ENCODE measurements at places on chromosomes 5 and 9.

DNA sequence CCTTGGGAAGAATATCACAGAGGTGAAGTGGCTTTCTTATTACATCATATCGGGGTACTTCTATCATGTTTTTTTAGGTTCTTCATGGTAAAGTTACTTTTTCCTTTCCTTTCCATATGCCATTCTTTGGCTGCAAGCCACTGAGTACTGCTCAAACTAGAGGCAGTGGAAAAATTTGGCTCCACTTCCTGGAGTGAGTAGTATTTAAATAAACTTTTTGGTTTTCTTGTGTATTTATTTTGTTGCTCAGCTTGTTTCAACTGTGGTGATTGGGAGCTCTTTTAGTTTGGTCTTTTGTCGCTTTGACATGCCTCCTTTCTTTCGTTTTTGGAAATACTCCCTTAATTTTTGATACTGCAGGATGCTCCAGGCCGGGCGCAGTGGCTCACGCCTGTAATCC lies 69.8 kb downstream of the WDR70 start:
- no peak for DNase-seq

DNA sequence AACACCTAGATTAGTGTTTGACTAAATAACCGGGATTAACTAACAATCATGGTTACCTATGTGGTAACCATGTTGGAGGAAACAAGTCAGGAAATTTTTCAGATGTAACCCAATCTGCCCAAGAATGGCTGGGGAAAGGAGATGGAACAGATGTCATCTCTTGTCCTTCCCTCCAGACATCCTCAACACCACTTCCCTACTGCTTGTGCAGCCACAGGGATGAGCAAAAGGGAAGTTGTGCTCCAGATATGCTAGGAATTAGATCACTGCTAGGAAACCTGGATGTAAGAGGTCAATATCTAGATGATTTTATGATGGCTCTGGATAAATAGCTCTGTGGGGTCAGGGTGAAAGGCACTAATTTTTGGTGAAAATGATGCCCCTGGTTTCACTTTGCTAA lies 61.3 kb upstream of the ELL2 start:
- DNase-seq, result no peak

DNA sequence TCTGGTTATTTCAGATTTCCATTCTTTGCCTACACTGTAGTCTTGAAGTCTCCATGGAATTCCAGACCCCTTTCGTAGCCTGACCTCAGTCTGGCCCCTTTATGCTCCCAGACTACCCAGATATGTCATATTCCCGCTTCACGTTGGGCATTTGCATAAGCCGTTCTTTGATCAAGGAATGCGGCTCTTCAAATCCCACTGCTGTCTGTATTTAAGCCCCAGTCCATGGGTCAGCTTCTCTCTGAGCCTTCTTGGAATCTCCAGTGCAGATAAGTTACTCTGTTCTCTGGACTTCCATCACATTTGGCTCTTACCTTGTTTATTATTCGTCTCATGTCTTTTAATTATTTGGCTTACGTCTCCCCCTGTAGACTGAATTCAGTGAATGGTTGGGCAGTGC lies 97.4 kb downstream of the PARP8 start:
- DNase-seq, result no peak

GRCh38 chr9:111839987-111840386 lies 45.2 kb upstream of the SHOC1 start:
- no peak for DNase-seq

DNA sequence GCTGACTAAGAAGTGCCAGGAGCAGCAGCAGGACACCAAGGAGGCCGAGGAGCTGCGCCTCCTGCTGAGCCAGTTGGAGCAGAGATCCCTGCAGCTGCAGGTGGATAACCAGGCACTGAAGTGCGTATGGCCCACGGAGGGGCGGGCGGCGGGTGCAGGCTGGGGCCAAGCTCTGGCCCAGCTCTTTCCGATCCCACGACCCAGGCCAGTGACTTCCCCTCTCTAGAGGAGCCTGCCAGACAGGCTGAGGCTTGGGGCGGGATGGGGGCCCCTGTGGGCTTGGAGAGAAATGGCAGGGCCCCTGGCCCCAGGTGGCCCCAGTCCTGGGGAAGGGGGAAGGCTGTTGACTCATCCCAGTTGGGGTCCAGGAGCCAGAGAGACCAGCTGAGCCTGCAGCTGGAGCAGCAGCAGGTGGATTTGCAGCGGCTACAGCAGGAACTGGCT lies 3.6 kb downstream of the PTRH1 start:
- DNase-seq, result no peak

DNA sequence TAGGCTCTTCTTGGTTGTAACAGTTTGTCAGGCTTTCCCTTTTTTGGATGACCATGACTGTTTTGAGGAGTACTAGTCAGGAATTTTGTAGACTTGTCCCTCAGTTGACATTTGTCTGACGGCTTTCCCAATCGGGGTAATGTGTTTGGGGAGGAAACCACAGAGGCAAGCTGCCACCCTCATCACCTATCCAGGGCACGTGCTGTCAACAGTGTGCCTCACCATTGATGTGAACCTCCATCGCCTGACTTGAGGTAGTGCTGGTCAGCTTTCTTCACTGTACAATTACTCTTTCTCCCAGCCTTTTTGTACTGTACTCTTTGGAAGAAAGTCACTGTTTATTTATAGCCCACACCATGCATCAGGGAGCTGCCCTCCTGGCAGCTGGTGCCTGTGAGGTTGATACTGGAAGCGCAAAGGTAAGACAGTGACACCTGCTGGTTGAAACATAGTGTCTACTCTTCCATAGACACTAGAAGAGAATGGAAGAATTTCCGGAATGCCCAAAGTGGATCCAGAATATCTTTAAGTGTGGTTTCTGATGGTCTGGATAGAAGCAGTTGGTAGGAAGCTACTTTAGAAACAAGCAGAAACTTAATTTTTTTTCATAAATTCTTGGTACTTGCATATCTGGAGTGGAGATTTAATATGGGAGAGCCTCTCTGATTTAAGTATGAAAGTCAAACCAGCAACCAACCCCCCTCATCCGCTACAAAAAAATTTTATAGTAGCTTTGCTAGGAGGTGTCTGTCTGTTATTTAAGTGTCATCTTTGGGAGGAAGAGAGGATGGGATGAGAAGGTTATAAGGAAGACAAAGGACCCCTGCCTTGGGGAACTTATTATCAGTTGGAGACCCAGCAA lies 69.3 kb downstream of the SNX30 start:
- DNase-seq, result peak; percentile 20

GRCh38 chr5:939368-939767 lies 46.7 kb downstream of the TRIP13 start:
- DNase-seq, result no peak

DNA sequence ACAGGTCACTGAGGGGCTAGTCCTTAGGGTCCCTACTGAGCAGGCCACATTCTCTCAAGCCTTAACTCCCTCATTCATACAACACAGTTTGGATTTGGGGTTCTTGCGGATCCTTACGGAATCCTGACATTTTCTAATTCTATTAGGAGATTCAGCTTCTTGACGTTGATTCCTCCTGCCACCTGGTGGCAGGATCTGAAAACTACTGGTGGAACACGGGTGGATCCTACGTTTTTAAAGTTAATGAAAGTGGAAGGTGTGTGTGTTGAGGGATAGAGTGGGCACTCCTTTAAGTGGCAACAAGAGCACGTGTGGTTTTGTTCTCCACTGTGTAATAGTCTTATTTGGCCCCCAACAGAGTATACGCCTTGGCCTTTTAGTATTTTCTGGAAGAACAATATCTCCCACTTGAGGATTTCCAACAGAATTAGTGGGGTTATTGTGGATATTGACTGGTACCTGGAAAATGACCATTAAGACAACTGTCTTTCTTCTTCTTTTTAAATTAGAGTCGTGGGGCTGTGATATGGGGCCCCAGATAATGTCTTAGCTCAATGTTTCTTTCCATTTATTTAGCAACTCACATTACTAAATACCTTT lies 25.2 kb downstream of the SLC28A3 start:
- DNase-seq, result peak; percentile 34

DNA sequence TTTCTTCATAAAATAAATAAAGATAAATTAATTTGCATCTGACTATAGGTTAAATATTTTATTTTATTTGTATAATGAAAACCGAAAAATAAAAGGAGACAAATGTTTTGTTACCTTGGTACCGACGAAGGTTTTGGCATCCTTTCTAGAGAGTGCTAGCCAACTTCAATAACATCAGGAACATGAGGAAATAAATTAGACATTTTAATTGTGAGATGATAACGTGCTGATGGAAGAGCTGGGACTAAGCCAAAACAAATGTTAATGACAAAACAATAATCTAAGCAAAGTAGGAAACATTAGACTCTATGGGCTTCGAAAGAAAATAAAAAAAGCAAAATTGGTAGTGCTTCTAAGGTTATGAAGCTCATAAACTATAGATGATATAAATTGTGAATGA lies 201.0 kb downstream of the IRX2 start:
- no peak for DNase-seq

DNA sequence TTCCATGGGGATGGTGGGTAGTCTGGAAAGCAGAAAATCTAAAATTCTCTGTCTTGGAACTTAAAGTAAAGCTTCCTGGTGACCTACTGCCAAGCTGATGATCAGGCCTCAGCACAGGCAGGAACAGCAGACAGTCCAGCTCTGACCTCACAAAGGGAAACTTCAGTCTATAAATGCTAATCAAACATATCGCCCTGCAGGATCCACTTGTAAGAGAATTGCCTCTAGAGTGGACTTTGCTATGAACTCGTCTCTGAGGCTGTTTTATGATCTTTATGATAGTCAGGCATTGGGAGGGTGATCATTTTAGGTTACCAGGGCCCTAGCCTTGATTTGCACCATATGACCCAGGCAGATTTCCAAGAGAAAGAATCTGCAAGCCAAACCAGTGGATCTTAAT lies 67.6 kb upstream of the SELENOP start:
- no peak for DNase-seq

DNA sequence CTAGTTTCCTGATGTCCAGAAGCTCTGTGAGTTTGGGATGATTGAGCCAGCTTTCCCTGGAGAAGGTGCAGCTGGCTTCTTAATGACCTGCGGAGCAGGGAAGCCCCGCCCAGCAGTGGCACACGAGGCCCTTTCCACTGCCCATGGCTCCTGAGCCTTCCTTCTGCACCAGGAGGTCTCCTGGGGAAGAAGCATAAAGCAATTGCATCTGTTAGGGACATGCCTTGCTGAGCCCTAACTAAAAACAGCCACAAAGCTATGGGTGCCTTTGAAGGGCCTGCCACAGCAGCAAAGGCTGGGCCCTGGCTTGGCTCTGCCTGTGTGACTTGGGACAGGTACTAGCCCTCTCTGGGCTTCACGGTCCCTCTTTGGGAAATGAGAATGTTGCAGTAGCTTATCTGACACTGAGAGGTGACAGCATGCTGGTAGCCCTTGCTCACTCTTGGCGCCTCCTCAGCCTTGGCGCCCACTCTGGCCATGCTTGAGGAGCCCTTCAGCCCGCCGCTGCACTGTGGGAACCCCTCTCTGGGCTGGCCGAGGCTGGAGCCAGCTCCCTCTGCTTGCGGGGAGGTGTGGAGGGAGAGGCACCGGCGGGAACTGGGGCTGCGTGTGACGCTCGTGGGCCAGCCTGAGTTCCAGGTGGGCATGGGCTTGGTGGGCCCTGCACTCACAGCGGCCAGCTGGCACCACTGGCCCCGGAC lies 218.4 kb downstream of the FSTL4 start:
- DNase-seq, result no peak

- no peak for DNase-seq
Observed at GRCh38 chr5:2752821-2753439, 1.5 kb upstream of the IRX2 start.

- no peak for DNase-seq
Observed at GRCh38 chr9:127202461-127203169, 62.0 kb upstream of the GARNL3 start.

DNA sequence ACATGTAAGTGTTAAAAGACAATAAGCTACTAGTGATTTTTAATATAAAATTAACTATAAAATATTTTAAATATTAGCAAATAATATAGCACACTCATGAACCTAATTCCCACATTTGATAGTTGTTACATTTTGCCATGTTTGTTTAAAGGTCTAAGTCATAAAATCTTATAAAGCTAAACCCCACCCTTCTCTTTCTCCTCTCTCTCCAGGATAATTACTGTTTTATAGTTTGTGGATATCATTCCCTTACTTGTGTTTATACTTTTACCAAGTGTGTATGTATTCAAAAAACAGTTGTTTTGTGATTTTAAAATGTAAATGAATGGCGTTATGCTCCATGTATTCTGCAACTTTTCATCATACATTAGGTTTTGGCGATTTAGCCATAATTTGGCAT lies 34.2 kb downstream of the LYRM7 start:
- no peak for DNase-seq

DNA sequence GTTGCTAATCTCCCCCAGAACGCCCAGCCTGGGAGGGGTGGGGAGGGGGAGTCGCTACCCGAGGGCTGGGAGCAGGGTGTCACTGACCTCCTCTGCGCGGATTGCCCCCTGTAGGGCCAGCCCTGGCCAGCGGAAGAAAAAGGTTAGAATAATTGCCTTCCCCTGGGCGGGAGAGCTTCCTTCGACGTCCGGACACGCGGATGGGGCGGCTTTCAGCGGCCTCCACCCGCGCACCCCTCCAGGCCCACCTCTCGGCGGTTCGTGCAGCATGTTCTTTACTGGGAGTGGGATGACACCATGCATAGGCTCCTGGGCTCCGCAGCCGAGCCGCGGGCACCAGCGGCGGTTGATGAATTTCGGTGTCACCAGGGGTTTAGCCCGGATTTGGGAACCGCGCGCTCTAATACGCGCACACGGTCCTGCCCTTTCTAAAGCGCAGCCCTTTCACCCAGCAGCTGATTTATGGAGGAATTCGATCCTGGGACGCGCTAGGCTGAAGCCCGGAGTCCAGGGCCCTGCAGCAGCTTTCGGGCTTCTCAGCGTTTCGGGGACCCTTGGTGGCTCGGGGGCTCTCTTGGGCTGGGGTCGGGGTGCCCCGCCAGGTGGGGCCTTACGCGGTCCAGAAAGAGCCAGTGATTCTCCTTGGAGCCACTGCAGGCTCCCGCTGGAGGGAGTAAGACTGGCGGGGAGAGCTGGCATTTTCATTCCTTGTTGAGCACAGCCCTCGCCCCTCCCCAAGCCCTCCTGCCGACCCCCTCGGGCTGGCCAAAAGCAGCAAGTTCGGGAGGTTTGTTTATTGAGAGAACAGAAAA lies 10.1 kb downstream of the LMX1B start:
- DNase-seq, result no peak

GRCh38 chr9:25709941-25710340 lies 31.7 kb upstream of the TUSC1 start:
- no peak for DNase-seq

- no peak for DNase-seq
Observed at GRCh38 chr5:56951126-56951945, 587 bp downstream of the MIER3 start.

DNA sequence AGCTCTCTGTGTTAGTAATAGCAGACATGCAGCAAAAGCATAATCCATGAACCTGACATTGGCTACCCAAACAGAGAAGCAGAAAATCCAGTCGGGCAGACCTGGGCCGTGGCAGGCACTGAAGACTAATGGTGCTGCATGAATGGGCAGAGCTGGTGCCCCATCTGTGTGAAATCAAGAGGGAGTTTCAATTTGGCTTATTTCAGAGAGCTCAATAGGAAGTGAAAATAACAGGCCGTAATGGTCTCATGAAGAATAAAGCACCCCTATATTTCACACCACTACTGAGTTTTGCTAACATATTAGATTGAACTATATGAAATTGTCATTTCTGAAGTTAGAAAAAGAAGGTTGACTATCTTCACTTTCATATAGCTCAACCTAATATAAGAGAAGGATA lies 149.7 kb downstream of the ENC1 start:
- DNase-seq, result no peak

- no peak for DNase-seq
Observed at GRCh38 chr9:91818647-91819403, 131.2 kb downstream of the ROR2 start.

Measured in AG09319 (cell line).